ENCODE measurements at places on chromosomes 13 and 19.
A peak's percentile ranks its signal among the peaks of the same experiment; 100 is the strongest.

DNA sequence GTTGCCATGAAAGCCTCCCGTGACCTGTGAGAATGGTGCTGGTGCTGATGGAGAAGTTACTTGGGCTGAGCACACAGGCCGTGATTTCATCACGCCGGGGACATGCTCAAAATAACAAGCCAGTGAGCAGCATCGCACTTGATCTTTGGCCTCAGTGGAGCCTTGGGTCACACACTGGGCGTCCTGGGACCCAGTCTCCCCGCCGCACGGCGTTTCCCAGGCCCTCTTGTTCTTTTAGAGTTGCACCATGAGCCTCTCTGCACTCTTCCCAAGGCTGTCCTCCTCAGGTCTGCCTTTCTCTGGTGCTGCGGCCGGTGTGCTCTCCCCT is 9.5 kb upstream of the NDUFS7 start:
- no peak for DNase-seq

DNA sequence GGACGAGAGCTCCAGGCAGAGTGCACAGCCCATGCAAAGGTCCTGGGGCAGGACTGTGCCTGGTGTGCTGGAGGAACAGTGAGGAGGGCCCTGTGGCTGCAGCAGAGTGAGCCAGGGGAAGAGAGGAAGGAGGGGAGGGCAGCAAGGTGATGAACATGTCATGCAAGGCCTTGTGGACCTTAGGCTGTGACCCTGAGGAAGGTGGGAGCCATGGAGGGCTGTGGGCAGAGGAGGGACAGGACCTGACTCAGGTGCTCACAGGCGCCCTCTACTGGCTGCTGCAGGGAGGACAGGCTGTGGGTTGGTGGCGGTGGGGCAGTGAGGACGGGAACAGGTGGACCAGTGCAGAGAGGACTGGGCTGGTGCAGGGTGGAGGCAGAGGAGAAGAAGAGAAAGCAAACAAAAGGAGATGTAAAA is 170.3 kb downstream of the PTPRS start:
- DNase-seq = no peak

DNA sequence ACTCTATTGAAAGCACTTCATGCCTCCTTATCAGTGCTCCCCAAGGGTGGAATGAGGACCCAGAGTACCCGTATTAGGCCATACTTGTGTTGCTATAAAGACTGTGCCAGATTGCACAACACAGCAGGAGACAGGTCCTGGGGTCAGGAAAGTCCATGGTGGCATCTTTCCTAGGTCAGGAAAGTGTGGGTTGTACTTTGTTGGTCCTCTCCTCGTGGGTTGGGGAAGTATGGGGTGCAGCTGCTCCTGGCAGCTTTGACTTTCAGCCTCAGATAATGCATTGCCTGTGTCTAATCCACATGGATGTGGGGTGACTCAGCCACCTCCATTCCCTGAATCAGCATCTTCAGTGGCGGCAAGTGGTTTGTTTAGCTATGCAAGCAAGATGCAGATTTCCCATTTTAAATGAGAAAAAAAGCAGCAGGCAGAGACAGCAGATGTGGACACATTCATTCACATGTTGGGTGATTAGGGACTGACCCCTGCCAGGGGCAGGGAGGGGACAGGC is 8.4 kb upstream of the CYP2B6 start:
- no peak for DNase-seq

DNA sequence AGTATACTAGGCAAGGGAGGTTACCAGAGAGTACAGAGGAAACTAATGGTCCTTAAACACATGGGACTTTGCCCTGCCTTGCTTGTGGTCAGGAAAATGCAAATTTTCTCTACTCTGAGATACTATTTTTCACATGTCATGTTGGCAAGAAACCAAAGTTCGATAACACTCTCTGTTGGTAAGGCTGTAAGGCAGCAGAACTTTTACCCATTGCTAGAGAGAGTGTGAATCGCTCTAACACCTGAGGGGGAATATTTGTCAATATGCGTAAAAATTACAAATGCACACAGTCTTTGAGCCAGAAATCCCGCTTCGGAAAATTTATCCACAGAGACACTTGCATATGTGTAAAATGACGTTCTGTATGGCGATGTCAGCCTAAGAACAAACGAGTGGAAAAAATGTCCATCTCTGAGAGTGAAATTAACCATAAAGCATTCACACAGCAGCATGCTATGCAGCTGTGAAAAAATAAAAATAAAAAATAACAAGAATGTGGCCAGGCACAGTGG is 9.5 kb upstream of the RFX1 start:
- DNase-seq = no peak

DNA sequence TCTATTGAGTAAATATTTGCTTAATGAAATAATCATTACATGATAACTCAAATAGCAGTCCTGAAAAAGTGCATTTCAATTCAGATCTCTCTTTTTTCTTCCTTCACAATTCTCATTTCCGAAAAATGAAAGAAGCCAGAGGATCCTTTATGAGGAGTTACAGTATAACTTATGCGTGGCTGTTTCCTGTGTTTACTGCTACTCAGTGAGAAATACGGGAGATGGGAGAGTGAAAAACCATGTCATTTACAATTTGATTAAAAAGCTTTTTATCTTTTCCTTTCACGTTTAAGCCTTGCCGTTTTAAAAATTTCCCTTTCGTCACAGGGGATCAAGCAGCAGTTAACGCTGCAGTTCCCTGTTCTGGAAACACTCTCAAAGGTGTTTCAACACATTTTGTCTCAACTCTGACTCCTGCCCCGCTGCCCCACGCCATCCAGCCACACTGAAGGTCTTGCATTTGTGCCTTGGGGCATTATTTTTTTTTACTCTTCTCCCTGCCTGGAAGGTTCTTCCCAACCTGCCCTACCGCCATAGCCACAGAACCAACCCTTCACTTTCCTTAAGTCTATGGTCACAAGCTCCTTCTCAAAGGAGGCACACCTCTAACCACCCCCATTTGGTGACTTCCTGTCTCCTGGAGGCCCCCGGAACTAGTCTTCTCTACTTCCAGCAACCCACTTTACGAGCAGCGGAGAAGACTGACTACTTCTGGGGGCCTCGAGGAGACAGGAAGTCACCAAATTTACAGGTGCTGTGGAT is 17.0 kb downstream of the KL start:
- DNase-seq = no peak

- DNase-seq = no peak
Observed at GRCh38 chr19:40216777-40217026, 1.5 kb downstream of the TTC9B start.

DNA sequence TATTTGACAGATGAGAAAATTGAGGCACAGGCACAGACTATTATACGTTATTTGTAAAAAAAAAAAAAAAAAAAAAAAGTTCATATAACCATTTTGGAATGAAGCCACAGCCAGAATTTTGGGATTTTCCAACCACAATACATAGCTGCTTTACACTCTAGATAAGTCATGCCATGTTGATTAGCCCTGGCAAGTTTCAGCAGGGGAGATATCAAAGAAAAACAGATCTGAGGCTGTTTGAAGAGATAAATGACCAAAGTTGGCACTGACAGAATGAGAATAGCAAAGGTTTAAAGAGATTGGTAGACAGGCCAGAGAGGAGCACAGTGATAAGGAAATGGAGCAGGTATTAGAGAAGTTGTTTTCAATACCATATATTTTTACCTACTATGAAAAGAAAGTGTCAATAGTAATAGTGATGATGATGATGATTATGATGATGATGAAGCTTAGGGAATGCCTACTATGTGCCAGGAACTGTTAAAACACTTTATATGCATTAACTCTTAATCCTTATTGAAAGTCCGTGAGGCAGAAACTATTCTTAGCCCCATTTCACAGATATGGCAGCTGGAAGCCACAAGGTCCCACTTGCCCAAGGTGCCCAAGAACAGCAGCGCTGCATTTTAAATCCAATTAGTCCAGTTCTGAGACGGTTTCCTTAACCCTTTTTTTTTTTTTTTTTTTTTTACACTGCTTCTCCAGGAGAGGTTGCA is 105.5 kb downstream of the MBNL2 start:
- DNase-seq = no peak

- DNase-seq = no peak
Observed at GRCh38 chr19:28297586-28298157, 915.3 kb downstream of the UQCRFS1 start.

GRCh38 chr19:41462497-41462896 is 19.5 kb downstream of the ERICH4 start:
- DNase-seq = no peak

- no peak for DNase-seq
Observed at GRCh38 chr13:105952233-105952972, 583.1 kb downstream of the EFNB2 start.

DNA sequence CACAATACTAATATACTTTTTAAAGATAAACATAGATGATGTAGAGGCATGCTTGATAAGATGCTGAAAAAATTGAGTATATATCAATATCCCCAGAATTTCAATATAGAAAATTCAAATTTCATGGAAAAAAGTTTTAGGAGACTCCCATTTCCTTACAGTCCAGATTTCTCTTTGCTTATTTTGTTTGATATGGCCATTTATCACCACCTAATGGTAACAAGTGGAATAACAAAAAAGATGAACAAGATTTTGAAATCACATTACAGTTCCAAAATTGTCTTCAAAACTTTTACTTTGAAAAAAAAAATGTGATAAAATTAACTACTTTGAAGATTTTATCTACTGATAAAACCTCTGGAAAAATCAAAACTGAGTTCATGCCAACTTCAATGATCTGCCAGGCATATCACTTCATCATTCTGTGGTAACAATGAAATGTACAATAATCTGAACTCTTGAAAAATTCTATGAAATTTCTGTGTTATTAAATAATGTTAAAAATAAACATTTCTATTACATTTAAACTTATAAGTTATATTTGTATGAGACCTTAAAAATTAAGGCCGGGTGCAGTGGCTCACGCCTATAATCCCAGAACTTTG is 17.5 kb downstream of the MIPEP start:
- DNase-seq = no peak

DNA sequence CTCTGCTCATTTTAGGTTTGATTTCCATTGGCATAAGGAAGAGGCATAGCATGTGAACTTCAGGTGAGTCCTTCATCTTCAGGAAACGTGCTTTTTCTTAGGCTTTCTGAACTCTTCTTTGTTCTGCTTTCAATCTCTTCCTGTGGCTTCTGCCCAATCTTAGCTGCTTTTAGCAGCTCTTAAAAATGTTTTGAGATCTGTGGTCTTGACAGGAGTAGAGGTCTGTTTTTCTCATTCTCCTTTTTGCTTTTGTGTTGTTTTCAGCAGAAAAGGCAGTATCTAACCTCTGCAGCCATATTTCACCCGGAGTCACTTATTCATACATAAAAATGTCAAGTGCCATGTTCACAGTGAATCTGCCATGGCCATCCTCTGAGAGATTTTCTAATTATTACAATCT is 120.3 kb downstream of the LIG4 start:
- no peak for DNase-seq

DNA sequence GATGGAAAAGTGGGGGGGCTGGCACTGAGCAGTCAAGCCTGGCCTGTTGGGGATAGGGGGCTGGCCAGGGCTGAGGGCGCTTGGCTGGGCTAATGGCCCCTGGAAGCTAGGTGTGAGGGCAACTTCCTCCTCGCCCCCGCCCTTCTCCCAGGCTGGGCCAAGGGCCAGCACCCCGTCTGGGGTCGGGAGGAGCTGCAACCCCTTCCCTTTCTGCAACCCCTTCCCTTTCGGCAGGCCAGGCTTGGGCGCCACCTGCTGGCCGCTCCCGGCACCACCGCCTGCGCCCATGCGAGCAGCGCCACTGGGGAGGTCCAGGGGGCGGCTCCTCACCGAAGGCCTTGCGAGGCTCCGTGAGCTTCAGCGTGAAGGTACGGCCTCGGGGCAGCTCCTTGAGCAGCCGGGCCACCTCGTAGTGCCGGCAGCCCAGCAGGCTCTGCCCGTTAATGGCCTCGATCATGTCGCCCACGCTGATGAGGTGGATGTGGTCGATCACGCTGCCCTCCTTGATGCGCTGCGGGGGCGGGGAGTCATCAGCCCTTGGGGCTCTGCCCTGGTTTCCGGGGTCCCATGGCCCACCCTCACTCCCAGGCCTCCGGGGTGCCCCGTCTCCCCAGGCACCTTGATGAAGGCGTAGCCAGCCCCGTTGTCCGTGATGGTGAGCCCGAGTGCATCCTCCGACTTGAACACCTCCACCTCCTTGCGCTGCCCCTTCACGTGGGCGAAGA is 5.0 kb upstream of the PTGER1 start:
- DNase-seq = peak; percentile 58

Measured in stimulated activated CD4-positive, alpha-beta T cell treated with anti-CD3 and anti-CD28 coated beads, Interleukin-1b, Interleukin-23, amount 100 ng/mL, for 1 hour (primary cell).